ENCODE measurements at places on chromosomes 13 and 19.

DNA sequence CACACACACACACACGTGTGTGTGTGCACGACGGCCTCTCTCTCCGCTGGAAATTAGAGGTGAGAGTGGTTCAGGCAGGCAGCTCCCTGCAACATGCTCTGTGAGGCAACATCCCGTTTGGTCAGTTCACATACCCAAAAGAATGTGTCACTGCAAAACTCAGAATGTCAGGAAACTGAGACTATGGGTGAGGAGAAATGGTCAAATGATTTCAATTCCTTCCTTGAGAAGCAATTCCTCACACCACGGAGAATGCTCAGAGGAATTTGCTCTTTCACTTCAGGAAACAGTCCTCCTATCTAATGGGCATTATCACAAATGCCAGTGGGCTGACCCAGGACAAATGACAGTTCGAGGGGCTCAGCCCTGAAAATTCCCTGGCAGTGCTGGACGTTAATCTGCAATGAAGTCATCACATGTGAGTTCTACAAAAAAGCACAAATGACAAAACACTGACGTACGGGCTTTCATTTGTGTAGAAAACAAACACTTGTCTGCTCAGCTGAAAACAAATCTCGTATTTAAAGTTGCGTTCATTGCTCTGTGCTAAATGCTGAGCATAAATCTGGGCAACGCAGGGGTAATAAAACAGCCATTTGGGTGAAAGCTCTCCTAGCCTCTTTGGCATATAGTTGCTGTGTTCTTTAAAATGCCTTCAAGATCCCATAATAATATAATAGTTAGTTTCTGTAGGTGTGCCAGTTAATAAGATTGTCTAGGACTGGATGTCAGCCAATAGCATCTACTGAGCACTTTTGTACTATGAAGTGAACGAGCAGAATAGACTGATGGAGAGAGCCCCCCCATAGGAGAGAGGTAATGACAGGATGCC is 18.6 kb upstream of the LATS2 start:
- DNase-seq, result peak; percentile 92

DNA sequence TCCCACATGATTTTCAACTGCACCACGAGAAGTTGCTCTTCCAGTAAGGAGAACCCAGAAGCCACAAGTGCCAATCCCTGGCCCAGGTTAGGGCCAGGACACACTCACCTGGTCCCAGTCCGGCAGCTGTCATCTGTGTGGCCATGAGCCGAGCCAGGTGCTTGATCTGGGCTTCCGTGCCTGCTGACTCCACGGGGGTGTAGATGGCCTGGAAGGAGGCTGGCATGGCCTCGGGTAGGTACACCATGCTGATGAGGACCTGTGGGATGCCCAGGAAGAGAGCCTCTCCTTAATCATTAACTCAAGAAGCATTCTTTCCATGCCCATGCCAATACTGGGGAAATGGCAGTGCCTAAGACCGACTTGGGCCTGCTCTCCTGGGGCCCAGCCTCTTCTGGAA is 19.9 kb upstream of the RSPH6A start:
- no peak for DNase-seq

- DNase-seq, result no peak
These were observed 16.5 kb upstream of the CSNK1G2 start for GRCh38 chr19:1924320-1924961.

- DNase-seq, result no peak
These were observed 11.4 kb upstream of the EDDM13 start for GRCh38 chr19:56261145-56261544.

GRCh38 chr19:45778010-45778661 is 4.2 kb downstream of the DMPK start:
- no peak for DNase-seq

- DNase-seq, result no peak
These were observed 657.4 kb upstream of the ATXN8OS start for GRCh38 chr13:69450245-69450644.

DNA sequence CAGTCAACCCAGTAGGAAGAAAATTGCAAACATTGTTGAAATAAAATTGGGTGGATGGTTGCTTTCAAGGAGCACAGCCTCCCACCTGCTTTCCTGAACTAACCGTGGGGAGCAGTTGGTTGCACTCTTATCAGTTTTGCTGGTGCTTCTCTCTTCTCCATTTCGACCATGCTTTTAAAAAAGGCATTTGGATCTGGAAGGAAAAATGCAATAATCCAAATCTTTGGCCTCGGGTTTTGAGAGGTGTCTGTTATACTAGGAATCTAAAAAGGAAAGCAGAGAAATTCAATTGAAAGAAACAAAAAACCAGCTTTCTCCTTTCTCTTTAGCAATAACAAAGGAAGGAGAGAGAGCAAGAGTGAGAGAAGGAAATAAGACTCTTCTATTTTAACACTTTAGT is 113.6 kb upstream of the ARGLU1 start:
- DNase-seq, result no peak

DNA sequence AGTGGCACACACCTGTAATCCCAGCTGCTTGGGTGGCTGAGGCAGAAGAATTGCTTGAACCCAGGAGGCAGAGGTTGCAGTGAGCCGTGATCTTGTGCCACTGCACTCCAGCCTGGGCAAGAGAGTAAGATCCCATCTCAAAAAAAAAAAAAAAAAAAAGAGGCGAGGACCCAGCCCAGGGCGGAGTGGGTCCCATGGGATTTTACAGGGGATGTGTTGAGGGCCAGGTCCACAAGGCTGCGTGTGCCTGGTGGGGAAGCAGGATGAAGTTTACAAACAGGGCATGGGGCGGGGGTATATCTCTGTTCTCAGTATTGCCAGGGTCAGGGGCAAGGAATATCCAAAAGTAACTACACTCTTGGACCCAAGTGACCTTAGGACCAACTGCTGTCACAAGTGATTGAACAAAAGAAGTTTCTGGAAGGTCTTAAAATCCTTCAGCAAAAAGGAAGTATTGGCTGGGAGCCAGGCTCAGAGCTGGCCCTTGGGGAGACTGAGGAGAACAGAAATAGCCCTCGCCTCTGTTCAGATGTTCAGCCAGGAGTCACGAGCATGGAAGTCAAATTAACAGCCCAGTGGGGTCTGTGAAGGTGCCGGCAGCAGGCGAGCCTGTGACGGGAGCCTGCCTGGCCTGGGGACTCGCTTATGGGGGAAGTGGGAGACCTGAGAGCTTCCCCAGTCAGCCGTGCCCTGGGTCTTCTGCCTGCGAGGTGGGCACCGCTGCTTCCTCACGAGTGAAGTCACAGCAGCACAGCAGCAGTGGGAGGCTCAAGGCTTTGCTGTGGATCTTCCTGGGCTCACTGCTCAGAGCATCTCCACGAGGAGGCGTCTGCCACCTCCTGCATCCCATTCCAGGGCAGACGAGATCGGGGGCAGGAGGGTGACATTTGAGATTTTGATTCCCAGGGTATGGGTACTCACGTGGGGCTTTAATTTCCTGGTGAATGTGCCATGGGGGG is 6.4 kb downstream of the MYO9B start:
- DNase-seq, result no peak

- peak; percentile 20 for DNase-seq
These were observed 35.6 kb upstream of the PSPC1 start for GRCh38 chr13:19818223-19818842.

DNA sequence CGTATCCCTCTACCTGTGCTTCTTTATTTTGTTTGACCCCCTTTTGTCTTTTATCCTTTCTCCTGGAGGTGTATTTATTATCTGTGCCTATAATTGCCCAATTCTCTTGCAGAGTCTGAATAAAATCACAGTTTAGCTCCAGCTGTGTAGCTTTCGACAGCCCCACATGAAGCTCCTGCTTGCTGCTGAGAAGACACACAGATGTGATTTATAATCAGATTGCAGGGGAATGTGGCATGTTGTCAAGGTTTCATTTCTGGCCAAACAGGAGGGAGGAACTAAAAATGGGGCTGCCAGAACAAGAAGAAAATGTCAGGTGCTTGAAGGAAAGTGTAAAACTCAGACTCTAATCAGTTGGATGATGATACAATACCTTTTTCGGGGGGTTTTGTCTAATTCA is 22.7 kb downstream of the CCNA1 start:
- DNase-seq, result no peak

DNA sequence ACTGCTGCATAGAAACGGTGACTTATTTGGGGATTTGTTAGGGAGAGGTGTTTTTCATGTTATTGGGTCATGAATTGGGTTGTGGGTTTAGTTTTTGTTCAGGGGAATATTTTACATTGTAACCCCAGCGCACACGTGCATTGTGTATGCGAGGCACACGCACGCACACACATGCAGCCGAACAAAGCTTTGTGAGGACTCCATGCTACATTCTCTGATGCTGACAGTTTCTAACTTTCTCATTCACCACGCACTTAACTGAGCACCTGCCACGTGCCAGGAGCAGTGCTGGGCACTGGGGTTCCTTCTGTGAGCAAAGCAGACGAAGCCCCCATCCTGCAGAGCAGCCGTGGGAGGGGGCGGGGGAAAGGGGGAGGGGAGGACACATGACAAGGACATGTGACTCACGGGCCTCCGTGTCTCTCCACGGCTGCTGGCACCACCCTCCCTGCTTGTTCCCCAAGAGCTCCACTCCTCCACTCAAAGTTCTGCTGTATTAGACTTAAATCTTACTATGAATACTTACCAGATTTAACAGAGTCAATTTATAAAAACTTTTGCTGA is 55.6 kb downstream of the SLC7A9 start:
- no peak for DNase-seq
